ENCODE measurements at places on chromosomes 2 and 18. TPM values are rescaled to one million over a fixed set of nuclear protein-coding genes. Genes with fewer than 3 reads are reported as not detected.

Gene PSMA8
- not detected for polyA plus RNA-seq

Gene LYG2
- polyA plus RNA-seq = 0.22 TPM

Gene VAMP5
- polyA plus RNA-seq = 43.5 TPM

Gene SPRED2
- 27.9 TPM for polyA plus RNA-seq

Gene SCYGR4
- not detected for polyA plus RNA-seq

Gene IL1RL1
- 0.35 TPM for polyA plus RNA-seq

GRCh38 chr18:41842886-41843285 is 112.1 kb upstream of the PIK3C3 start:
- DNase-seq = no peak

DNA sequence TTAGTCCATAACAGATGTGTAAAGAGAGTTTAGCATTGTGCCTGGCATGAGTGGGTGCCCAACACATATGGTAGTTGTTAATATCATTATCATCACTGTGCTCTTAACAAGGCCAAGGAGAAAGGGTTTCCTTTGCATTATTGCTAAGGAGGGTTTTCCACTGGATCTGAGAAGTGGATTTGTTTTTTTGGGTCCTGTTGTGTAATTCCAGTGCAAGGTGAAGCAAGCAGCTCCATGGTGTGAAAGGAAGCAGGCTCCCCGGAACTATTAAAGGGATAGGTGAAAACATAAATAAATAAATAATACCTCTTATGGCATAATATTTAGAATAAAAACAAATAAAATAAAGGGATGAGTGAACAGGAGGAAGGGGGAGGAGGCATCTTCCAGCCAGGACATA is 65.3 kb downstream of the MTCL1 start:
- DNase-seq = no peak

DNA sequence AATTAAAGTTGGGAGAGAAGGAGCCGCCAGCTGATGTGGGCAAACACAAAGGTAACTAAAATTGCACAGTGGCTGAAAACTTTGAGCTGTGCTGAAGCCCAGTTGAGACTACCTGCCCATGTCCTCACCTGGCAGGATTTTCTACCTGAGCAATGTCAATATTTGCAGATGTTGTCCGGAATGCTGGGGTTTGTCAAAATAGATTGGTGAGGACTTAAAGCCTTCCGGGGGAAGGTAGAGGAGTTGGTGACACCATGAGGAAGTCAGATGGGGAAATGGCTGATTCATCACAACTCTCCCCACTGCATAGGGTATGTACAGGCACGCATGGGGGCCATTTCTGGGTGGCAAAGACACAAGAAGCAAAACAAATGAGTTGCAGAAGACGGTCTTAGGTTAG is 114.9 kb downstream of the ALK start:
- no peak for DNase-seq

GRCh38 chr2:134449751-134450513 is 196.1 kb downstream of the MGAT5 start:
- no peak for DNase-seq

DNA sequence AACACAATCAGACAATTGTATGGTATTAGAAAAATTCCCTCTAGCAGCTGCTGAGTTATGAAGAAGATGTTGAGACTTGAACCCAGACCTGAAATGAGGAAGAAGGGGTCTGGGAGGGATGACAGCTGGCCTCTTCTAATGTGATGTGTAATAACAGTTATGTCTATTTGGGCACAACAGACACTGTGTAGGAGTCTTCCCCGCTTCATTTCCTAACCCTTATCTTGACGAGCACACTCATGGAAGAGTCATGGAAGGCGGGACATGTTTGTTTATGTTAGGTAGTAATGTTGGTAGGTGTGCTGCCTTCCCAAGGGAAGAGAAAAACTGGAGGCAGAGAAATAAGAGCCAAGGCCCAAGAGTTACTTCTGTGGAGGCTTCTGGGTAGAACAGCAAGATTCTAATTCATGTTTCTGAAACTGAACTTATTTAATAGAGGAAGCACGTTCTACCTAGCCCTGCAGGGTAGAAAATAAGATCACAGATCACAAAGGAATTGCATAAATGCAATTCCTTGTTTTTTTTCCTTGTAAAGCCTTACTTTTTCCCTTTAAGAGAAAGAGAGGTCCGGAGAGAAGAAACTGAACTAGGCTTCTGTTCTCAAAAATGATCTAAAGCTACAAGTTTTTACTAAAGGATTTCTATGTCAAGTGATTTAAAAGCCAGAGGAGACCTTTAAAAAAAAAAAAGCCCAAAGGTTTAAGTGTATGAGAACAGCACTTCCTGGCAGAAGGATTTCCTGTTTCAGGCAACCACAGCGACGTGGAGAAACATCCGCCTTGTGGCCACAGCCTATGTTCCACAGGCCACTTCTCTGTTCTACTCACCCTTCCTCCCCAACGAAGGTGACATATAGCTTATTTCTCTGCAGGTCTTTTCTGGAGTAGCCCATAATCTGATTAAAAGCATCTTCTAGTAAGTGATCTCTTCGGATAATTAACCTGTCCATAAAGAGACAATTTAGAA is 68.5 kb upstream of the STK17B start:
- DNase-seq = peak; percentile 25

- no peak for DNase-seq
These were observed 31.9 kb downstream of the TFCP2L1 start for GRCh38 chr2:121253021-121253673.

DNA sequence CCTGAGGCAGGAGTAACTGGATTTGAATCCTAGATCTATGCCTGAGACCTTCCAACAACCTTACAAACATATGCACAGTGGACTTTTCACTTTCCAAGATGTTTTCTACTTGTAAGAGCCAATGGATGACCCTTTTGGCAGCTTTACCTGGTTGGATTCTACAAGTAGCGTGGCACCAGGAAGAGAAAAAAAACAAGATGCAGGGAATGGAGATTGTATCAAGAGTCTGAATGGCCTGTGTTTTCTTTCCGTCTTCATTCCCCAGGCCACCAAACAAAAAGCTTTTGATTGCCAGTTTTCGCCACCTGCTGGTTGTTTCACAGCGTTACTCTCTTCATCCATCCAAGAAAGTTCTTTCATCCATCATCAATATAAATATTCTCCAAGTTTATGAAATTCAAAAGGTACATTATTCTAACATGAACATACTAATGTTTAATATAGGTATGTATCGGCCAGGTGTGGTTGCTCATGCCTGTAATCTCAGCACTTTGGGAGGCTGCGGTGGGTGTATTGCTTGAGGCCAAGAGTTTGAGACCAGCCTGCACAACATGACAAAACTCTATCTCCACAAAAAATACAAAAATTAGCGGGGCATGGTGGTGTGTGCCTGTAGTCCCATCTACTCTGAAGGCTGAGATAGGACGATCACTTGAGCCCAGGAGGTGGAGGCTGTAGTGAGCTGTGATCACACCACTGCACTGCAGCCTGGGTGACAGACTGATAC is 3.5 kb upstream of the BCL2 start:
- peak; percentile 71 for DNase-seq

GRCh38 chr2:4844881-4845280 is 847.3 kb upstream of the SOX11 start:
- DNase-seq = no peak

GRCh38 chr18:37321582-37322491 is 243.8 kb downstream of the CELF4 start:
- no peak for DNase-seq

- no peak for DNase-seq
These were observed 1082.9 kb upstream of the CDH2 start for GRCh38 chr18:29259838-29260237.

GRCh38 chr2:102618452-102619413 is 620 bp upstream of the SLC9A2 start:
- no peak for DNase-seq
